ENCODE measurements at places on chromosomes 2 and 18. TPM values are rescaled to one million over a fixed set of nuclear protein-coding genes. Genes with fewer than 3 reads are reported as not detected.
A peak's percentile ranks its signal among the peaks of the same experiment; 100 is the strongest.

DNA sequence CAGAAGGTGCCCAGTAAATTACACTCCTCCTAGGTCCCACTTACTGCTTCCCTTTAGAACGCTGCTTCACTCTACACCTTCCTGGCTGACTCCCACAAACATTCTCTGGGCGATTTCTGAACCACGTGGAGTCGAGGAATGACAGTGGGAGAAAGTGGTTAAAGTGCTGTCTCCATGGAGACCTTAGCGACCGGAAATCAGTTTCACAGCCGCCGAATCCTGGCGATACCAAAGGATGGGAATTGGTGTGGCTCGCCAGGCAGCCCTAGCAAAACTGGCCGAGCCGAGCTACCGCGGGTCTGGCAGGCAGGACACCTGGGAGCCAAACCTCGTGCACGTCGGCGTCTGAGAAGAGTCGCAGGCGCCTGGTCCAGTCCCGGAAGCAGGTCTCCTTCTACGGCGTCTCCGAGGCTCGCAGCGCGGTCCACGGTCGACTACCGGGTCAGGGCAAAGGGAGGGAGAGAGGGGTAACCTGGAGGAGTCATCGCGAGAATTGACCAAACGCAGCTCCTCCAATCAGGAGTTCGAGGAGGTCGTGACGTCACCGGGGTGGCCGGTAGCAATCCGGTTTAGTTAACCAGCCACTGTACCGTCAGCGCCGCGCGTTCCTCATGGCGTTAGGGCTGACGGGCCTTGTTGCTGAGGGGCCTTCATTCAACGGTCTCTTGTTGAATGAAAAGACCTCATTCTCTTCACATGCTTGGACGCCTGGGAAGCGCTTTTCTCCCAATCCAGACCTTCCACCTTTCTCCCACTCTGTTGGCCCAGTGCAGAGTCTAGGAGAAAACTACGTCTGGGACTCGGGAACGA, at the start of gene THADA:
THADA (minus strand) TSS at position 436 of the 810 bp plus-strand sequence. CDS start 3,646 bp downstream, outside the sequence.
- peaks cover 3% of the 10 kb centered on the region for H3K36me3 ChIP-seq
- H3K27me3 ChIP-seq, result no peaks in the 10 kb centered on the region
- H3K27ac ChIP-seq, result peak within 1 kb of the TSS; percentile 98
- peak; percentile 100 for DNase-seq
- H3K4me1 ChIP-seq, result peaks cover 2% of the 10 kb centered on the region
- H3K4me3 ChIP-seq, result peak within 1 kb of the TSS; percentile 80

DNA sequence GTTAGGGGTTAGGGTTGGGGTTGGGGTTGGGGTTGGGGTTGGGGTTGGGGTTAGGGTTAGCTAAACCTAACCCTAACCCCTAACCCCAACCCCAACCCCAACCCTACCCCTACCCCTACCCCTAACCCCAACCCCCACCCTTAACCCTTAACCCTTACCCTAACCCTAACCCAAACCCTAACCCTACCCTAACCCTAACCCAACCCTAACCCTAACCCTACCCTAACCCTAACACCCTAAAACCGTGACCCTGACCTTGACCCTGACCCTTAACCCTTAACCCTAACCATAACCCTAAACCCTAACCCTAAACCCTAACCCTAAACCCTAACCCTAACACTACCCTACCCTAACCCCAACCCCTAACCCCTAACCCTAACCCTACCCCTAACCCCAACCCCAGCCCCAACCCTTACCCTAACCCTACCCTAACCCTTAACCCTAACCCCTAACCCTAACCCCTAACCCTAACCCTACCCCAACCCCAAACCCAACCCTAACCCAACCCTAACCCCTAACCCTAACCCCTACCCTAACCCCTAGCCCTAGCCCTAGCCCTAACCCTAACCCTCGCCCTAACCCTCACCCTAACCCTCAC, 24.1 kb upstream of the RABL2A start:
- DNase-seq, result no peak
- peak overlapping the region; percentile 89 for H3K27ac ChIP-seq
- no peaks in the 10 kb centered on the region for H3K36me3 ChIP-seq
- peaks cover 5% of the 10 kb centered on the region for H3K4me1 ChIP-seq

The OTX1 gene
- not detected for total RNA-seq

GRCh38 chr2:235705296-235705695, 211.5 kb downstream of the AGAP1 start:
- no peak overlapping the region for H3K27ac ChIP-seq
- no peak for DNase-seq
- peaks cover 10% of the 10 kb centered on the region for H3K36me3 ChIP-seq
- no peak overlapping the region for H3K4me3 ChIP-seq
- no peaks in the 10 kb centered on the region for H3K27me3 ChIP-seq
- H3K4me1 ChIP-seq, result peaks cover 13% of the 10 kb centered on the region

DNA sequence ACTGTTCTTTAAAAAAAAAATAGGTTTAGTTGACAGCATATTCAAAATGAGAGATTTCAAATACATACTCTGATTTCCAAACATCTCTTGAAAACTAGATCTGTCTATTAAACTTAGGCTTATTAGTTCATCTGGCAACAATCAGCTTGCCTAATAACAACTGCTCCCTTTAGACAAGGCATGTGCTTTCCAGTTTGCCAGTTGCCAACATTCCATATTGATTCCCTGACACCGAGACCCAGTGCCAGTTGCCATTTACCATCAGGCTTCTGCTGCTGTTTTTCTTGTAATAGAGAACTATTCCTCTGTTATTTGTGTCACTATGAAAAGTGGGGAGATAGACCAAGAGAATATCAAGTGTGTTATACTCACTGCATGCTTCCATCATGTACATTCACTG, 256.0 kb downstream of the C1D start:
- peak; percentile 37 for DNase-seq
- no peaks in the 10 kb centered on the region for H3K4me1 ChIP-seq
- no peak overlapping the region for H3K27ac ChIP-seq
- H3K36me3 ChIP-seq, result no peaks in the 10 kb centered on the region

- DNase-seq, result no peak
- H3K27me3 ChIP-seq, result no peaks in the 10 kb centered on the region
- H3K36me3 ChIP-seq, result no peaks in the 10 kb centered on the region
Measured at GRCh38 chr18:36636237-36636817, 192.5 kb downstream of the TPGS2 start.

The NEU4 gene
- 6.7 TPM for total RNA-seq

GRCh38 chr2:235025800-235026536, 74.2 kb downstream of the SH3BP4 start:
- peaks cover 30% of the 10 kb centered on the region for H3K4me1 ChIP-seq
- H3K27me3 ChIP-seq, result peaks cover 3% of the 10 kb centered on the region
- no peak overlapping the region for H3K4me3 ChIP-seq
- H3K27ac ChIP-seq, result no peak overlapping the region
- DNase-seq, result no peak
- no peaks in the 10 kb centered on the region for H3K36me3 ChIP-seq

The MC2R gene
- 0.18 TPM for total RNA-seq

The RPIA gene
- total RNA-seq, result 11.3 TPM

DNA sequence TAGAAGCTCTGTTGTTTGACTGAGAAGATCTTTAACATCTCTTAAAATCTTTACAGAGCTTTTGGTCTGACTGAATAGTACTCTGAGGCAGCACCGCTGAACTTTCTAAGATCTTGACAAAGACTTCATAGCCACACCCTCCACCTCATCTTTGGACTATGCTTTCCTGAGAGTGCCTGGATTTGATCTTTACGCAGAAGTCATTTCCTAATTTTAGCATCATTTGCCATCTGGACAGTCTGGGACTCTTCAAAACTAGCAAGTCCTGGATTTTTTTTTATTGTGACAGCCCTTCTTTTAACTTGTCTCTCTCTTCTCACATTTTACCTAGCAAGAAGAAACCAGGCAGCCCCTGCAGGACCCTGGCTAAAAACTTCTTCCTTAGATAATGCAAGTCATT, 188.8 kb downstream of the CTIF start:
- H3K4me1 ChIP-seq, result peaks cover 8% of the 10 kb centered on the region
- peaks cover 2% of the 10 kb centered on the region for H3K36me3 ChIP-seq
- H3K4me3 ChIP-seq, result no peak overlapping the region
- H3K27me3 ChIP-seq, result no peaks in the 10 kb centered on the region

The OSBPL6 gene
- 3.3 TPM for total RNA-seq

- H3K4me1 ChIP-seq, result no peaks in the 10 kb centered on the region
- DNase-seq, result peak; percentile 49
- no peak overlapping the region for H3K4me3 ChIP-seq
- no peak overlapping the region for H3K27ac ChIP-seq
- H3K27me3 ChIP-seq, result no peaks in the 10 kb centered on the region
Measured at GRCh38 chr2:60796573-60797509, 40.8 kb downstream of the PAPOLG start.

DNA sequence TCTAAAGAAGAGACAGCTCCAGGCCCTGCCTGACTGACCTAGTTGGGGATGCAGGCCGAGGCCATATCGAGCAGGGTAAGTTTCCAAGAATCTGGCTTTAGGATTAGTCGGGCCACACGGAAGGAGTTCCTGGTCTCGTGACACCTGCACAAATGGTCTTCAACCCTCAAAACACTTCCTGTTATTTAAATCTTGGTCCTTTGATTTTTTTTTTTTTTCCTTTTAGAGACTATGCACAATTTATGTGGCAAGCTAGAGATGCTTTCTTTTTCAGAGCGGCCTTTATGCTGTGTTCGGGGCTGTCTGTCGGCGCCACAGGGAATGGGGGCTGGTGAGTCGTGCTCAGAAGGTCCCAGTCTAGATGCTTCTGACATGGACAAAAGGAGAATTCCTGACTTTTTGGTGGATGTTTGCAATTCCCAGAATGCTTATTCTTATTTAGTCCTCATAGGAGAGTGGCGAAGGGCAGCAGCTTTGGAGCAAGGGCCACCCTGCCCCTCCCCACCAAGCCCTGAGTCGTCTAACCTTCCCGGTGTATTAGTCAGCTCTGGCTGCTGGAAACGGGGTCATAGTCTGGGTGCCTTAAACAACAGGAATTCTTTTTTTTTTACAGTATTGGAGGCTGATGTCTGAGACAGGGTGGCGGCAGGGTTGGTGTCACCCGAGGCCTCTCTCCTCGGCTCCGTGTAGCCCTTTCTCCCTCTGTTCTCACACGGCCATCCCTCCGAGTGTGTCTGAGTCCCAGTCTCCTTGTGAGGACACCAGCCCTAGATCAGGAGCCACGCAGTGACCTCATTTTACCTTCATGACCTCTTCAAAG, 27.4 kb downstream of the HPCAL1 start:
- no peak for DNase-seq
- peak overlapping the region; percentile 55 for H3K27ac ChIP-seq
- peaks cover 4% of the 10 kb centered on the region for H3K27me3 ChIP-seq
- no peak overlapping the region for H3K4me3 ChIP-seq

GRCh38 chr2:18998491-18998890, 359.9 kb downstream of the OSR1 start:
- H3K4me3 ChIP-seq, result no peak overlapping the region
- peaks cover 7% of the 10 kb centered on the region for H3K4me1 ChIP-seq
- no peak for DNase-seq

The EPC2 gene
- total RNA-seq, result 22.7 TPM

The TFCP2L1 gene
- total RNA-seq, result under 0.01 TPM

The NOL4 gene
- total RNA-seq, result 0.09 TPM

The SPOPL gene
- total RNA-seq, result 12.1 TPM
